ENCODE measurements at places on chromosomes 1 and 21.

GRCh38 chr1:118302145-118302544 is 117.1 kb upstream of the SPAG17 start:
- no peak for DNase-seq

- DNase-seq, result no peak
These were observed 97.4 kb downstream of the PRDM2 start for GRCh38 chr1:13797397-13797796.

- no peak for DNase-seq
These were observed 149.5 kb downstream of the FGGY start for GRCh38 chr1:59446257-59446901.

GRCh38 chr1:194045416-194045815 is 859.0 kb upstream of the B3GALT2 start:
- DNase-seq, result no peak

DNA sequence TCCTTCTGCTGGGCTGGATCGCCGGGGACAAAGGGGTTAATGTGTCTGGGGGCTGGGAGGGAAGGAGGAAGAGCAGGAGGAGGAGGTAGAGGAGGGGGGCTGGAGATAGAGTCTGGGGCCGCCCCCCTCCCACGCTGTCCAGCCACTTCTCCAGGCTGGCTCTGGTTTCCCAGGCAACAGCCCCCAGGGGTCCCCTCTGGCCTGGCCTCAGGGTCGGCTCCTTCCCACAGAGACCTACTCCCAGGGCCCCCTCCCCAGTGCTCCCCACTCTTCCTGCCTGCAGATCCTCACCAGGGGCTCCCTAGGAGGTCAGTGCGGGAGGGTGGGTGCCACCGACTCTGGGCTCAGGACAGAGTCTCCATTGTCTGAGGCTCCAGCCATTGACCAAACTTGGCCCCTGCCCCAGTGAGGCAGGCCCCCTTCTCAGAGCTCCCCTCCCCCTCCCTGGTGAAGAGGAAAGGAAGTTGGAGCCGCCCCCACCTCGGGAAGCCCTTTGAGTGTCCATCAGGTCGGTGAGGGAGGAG is 34.1 kb downstream of the ARHGEF10L start:
- no peak for DNase-seq

DNA sequence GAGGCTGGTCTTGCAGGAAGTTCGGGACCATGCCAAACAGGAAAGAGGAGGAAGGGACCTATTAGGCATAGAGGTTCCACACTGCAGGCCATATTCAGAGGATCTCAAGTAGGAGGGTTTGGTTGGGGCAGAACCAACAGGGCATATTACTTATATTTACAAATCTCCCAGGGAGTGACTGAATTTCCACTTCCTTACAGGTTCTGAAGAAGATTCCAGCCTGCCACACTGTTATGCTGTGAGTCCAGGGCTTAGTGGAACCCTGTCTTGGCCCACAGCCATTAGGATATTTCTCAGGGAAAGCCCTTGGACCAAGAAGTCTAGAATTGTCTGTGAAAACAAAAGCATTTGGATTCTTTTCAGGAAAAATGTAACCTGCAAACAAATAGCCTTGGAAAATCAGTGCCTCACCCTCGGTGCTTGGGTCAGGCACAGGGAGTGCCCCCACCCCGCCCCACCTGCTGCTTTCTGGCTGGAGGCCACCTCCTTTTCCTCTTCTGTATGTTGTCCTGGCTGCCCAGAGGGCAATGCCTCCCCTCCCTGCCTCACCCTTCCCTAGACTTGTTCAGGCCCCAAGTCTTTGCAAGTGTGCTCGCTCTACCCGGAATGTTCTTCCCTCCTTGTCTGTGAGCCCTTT is 41.0 kb upstream of the JUN start:
- DNase-seq, result no peak

- DNase-seq, result no peak
These were observed 226.2 kb downstream of the ZNF326 start for GRCh38 chr1:90220941-90221693.

- no peak for DNase-seq
These were observed 12.2 kb upstream of the CLSTN1 start for GRCh38 chr1:9835758-9836631.

- no peak for DNase-seq
These were observed 72.4 kb downstream of the ITPKB start for GRCh38 chr1:226666692-226667091.

- no peak for DNase-seq
These were observed 45.5 kb downstream of the MAN1C1 start for GRCh38 chr1:25662061-25662460.

GRCh38 chr1:19636065-19636464 is 8.0 kb upstream of the NBL1 start:
- DNase-seq, result no peak

- DNase-seq, result no peak
These were observed 152.9 kb upstream of the DAB1 start for GRCh38 chr1:57576756-57577155.

GRCh38 chr1:223712194-223712849 is at the start of gene CAPN2:
Gene CAPN2, plus strand, starts transcription at chr1:223712539. Its CDS starts 102 bp downstream, at chr1:223712641.
- DNase-seq, result peak; percentile 70

DNA sequence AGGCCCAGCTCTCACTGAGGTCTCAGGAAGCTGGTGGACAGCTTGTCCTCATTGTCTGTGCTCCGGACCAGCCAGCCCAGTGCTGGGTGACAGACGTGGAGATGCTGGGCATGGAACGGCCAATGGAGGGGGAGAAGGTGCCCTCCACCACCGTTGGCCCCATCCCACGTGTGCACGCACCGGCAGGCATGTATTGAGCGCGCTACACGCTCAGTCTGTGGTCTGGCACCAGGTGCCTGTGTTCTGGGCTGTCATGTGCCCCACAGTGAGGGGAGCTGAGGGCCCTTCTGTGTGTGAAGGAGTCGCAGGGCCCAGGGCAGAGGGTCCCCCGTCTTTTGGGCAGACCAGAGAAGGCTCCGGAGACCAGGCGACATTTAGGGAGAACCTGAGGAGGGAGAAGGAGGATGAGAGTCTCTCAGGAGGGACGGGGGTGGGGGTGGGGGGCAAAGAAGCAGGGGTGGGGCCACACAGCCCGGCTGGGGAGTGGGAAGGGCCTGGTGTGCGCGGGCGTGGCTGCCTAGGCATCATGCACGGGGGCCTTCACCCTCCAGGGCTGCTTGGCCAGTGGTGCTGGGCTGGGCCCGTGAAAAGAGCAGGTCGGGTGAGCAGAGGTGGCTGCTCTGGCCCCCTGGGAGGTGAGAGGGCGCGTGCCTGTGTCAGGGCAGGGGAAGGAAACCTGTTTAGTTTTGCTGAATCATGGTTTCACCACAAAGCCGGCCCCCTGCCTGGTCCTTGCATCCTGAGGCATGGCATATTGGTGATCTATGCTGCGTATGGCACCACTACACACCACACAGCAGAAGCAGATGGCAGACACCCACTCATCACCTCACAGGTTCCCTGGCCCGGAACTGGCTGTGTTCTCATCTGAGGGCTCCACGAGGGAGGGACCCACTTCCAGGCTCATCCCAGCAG is 86.7 kb upstream of the TTC34 start:
- no peak for DNase-seq

DNA sequence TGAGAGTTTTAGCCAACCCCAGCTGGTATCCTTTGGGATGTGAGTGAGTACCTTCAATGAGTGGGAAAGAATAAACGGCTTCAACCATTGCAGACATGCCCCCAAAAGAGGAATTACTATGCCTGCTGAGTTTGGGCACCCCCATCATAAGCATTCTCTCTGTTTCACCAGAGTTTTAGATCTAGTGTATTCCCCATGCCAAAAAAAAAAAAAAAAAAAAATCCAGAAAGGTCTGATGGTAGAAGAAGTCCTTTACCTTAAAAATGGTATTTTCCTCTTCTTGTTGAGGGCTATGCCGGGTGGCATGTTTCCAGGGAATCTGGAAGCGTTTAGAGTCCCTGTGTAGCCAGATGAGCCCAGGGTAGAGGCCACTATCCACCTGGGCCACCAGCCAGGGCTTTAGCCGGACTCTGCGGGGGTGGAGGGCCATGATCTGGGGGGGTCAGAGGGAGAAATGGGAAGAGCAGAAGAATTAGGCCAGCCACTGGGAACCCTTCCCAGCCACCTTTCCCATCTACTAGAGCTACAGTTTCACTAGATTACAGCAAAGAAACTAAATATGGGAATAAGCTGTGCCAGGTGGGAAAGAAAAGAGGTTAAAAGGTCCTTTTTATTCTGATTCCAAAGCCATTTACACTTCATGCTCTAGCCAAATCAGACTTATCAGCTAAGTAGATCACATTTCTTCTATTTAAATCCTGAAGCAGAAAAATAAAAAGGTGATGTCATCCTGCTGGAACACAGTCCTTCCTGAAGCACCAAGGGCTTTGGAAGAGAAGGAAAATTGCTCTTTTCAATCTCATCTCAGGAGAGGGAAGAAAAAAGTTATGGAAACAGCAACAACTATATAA is 4.7 kb downstream of the IRF6 start:
- no peak for DNase-seq

GRCh38 chr1:54323324-54323739 is 82.9 kb downstream of the SSBP3 start:
- DNase-seq, result no peak

- no peak for DNase-seq
These were observed 67.0 kb upstream of the DIRAS3 start for GRCh38 chr1:68117416-68117815.

DNA sequence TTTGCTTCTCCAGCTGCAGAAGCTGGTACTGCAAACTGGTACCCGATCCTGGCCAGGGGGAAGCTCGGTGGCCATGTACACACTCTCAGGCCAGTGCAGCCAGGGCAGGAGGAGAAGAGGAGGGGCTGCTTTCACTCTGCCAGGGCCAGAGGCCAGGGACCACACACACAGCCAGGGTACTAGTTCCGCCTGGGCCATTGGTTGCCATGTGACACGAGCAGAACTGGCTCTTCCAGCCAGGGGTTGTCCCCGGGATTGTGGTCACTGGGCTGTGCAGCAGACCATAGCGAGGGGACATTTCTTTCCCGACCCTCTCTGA is 3.7 kb upstream of the SHISAL2A start:
- no peak for DNase-seq

GRCh38 chr1:112646225-112646624 is 26.6 kb downstream of the CAPZA1 start:
- DNase-seq, result no peak

- no peak for DNase-seq
These were observed 22.0 kb downstream of the SYT6 start for GRCh38 chr1:114131526-114132220.

- no peak for DNase-seq
These were observed 13.0 kb downstream of the PHGDH start for GRCh38 chr1:119724611-119725218.

GRCh38 chr1:86069757-86070145 is 86.8 kb downstream of the COL24A1 start:
- DNase-seq, result no peak

DNA sequence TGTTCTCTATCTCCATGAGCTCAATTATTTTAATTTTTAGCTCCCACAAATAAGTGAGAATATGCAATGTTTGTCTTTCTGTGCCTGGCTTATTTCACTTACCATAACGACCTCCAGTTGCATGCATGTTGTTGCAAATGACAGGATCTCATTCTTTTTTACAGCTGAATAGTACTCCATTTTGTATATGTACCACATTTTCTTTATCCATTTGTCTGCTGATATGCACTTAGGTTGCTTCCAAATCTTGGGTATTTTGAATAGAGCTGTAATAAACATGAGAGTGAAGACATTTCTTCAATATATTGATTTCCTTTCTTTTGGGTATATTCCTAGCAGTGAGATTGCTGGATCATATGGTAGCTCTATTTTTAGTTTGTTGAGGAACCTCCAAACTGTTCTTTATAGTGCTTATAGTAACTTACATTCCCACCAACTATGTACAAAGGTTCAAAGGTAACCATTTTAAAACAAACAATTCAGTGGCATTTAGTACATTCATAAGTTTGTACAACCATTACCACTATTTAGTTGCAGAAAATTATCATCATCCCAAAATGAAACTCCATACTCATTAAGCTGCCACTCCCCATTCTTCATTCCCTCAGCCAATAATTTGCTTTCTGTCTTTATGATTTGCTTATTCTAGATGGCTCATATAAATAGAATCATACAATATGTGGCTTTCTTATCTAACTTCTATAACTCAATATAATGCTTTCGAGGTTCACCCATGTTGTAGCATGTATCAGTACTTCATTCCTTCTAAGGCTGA is 255.9 kb upstream of the NFIA start:
- no peak for DNase-seq

- no peak for DNase-seq
These were observed 970.7 kb downstream of the KCNT2 start for GRCh38 chr1:195637539-195637938.

GRCh38 chr1:71270394-71270915 is 189.6 kb upstream of the ZRANB2 start:
- DNase-seq, result no peak

- peak; percentile 66 for DNase-seq
These were observed 1.2 kb downstream of the RUNX3 start for GRCh38 chr1:24928689-24929397.

GRCh38 chr21:29195981-29196669 is 65.7 kb downstream of the MAP3K7CL start:
- DNase-seq, result peak; percentile 77

DNA sequence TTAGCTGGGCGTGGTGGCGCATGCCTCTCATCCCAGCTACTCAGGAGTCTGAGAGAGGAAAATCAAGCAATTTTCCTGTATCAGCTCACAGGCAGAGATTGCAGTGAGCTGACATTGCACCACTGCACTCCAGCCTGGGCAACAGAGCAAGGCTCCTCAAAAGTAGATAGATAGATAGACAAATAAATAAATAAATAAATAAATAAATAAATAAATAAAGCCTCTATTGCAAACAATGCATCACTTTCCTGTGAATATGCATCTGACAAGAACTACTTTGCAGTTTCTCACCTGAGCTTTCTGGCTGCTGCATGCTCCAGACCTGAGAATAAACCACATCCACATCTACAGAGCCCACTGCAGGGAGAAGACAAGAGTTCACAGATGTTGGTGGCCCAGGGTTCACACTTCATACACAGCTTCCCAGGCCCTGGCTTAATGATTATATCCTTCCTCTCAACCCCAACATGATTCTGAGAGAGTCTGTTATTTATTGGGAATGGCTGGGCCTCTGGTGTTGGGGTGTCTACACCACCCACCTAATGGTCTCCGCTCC is 28.6 kb downstream of the FCRL2 start:
- DNase-seq, result no peak

DNA sequence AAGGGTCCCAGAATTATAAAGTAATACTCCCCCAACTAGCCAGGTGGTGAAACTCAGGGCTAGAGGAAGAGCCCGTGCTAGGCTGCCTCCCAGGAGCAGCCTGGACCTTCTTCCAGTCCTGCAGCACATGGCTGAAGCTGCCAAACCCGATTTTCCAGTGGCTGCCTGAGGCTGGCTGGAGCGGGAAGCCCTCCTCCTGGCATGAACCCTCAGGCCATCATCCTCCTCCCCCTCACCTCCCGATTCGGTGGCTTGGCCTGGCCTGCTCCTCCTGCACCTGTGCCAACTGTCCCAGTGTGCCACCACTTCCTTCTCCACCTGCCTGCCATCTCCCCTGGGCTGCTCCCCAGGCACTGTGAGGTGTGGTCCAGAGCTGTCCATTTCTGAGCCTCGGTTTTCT is 3.0 kb upstream of the TSPAN1 start:
- no peak for DNase-seq
